Renal cortex interstitium (tissue), 15 donors: ENCODE measurements at places on chromosomes 13 and 19.

DNA sequence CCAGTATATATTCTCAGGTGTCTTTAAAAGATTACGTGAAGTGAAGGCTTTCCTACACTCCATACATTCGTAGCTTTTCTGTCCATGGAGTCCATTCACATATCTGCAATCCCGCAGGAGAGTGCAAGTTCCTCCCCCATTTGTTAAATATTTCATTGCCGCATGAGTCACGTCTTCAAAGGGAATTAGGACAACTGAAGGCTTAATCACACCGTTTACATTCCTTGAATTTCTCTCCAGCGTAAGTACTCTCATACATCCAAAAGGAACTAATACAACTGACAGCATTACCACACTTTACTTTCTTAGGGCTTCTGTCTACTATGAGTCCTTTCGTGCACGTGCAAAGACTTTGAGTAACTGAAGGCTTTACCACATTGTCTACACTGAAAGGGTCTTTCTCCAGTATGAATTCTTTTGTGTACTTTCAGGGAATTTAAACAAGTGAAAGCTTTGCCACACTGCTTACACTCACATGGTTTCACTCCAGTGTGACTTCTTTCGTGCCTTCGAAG, 29.0 kb upstream of the ZNF564 start:
- DNase-seq = no peak

DNA sequence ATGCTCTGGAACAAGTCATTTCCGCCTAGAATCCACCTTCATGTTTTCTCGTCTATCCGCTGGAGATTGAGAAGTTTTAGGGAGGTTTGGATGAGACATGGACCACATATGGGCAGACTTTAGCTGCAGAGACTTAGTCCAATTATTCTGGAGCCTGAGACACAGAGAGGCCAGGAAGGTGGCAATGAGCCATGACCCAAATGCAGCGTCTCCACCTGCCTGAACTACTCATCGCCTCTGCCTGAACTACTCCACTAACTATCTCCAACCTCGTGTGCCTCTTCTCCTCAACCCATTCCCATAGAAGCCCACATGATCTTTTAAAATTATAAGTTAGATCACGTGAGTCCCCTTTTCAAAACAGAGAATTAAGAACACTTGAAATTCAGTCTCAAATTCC, 5.6 kb downstream of the PLEKHA4 start:
- DNase-seq = no peak

- no peak for DNase-seq
Observed at GRCh38 chr13:71576571-71576970, 290.4 kb downstream of the DACH1 start.

DNA sequence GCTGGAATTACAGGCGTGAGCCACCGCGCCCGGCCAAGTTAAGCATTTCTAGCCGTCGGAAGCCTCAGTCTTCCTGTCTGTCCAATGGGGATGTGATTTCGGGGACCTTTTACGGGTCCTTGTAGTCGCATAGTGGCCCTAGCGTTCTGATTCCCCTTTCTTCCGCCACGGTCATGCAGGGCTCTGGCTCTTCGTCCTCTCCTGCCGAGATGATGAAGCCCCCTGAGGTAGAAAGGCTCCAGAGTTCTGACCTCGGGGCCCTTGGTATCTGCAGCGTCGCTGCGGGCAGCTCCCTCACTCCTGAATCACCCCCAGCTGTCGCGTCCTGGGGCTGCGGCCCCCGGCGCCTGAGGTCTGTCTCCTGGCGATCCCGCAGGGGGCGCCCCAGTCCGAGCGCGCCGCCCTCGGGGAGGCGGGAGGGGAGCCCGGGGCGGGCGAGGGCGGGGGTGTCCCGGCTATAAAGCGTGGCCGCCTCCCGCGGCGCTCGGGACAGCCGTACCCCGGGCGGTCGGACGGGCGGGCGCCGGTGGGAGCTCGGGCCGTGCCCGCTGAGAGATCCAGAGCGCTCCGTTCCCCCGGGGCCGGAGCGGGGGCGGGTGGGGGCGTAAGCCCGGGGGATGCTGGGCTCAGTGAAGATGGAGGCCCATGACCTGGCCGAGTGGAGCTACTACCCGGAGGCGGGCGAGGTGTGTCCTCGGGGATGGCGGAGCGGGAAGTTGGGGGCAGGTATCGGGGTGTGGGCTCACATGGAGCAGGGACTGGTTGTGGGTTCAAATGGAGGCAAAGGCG, at the start of gene FOXA3:
Gene FOXA3, plus strand, starts transcription at position 487 of the 789 bp plus-strand sequence. Its CDS starts 131 bp downstream, at position 618.
- DNase-seq = no peak

DNA sequence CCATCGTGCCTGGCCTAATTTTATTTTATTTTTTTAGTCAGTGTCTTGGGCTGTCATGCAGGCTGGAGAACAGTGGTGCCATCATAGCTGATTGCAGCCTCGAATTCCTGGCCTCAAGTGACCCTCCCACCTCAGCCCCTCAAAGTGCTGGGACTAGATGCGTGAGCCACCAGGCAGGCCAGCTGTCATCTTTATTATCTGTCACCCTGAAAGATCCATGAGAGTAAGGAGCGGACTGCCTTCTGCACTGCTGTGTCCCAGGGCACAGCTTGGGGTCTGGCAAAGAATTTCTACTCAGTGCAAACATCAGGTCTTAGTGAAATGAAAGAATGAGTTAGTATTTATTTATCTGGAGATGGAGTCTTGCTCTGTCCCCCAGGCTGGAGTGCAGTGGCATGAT, 9.5 kb upstream of the TLE5 start:
- no peak for DNase-seq

DNA sequence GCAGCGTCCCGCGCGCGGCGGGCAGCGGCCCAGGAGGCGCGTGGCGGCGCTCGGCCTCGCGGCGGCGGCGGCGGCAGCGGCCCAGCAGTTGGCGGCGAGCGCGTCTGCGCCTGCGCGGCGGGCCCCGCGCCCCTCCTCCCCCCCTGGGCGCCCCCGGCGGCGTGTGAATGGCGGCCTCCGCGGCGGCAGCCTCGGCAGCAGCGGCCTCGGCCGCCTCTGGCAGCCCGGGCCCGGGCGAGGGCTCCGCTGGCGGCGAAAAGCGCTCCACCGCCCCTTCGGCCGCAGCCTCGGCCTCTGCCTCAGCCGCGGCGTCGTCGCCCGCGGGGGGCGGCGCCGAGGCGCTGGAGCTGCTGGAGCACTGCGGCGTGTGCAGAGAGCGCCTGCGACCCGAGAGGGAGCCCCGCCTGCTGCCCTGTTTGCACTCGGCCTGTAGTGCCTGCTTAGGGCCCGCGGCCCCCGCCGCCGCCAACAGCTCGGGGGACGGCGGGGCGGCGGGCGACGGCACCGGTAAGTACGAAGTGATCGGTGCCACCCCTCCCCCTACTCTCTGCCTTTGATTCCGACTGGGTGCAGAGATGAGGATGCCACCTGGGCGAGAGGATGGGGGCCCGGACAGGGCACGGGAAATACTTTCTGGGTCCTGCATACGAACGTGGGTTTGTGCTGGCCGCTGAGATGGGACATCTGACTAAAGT, 874 bp downstream of the TRIM28 start:
- DNase-seq = no peak

- DNase-seq = peak; percentile 95
Observed at GRCh38 chr19:3500429-3501101, at the start of gene DOHH. Gene DOHH (minus strand): TSS chr19:3500674. CDS start chr19:3496814, 3,860 bp downstream.

- DNase-seq = no peak
Observed at GRCh38 chr13:97027162-97027554, 32.9 kb upstream of the OXGR1 start.

GRCh38 chr19:18273561-18274218, 562 bp downstream of the IQCN start:
- no peak for DNase-seq

- no peak for DNase-seq
Observed at GRCh38 chr13:25232937-25233515, 54.3 kb downstream of the MTMR6 start.

DNA sequence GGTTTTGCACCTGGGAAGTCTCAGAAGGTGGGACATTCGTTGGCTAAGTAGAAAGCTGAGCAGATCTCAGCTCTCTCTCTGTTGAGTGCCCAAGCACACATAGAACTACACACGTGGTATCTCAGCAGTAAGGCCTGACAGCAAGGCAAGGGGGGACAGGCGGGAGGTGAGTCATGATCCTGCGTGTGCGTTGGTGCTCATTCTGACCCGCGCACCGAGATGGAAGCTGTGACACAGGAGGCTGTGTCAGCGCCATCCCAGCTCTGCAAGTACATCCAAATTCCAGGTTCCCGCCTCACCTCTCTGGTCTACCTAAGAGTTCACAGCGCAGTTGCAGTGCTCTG, 135.7 kb downstream of the USP12 start:
- DNase-seq = no peak

DNA sequence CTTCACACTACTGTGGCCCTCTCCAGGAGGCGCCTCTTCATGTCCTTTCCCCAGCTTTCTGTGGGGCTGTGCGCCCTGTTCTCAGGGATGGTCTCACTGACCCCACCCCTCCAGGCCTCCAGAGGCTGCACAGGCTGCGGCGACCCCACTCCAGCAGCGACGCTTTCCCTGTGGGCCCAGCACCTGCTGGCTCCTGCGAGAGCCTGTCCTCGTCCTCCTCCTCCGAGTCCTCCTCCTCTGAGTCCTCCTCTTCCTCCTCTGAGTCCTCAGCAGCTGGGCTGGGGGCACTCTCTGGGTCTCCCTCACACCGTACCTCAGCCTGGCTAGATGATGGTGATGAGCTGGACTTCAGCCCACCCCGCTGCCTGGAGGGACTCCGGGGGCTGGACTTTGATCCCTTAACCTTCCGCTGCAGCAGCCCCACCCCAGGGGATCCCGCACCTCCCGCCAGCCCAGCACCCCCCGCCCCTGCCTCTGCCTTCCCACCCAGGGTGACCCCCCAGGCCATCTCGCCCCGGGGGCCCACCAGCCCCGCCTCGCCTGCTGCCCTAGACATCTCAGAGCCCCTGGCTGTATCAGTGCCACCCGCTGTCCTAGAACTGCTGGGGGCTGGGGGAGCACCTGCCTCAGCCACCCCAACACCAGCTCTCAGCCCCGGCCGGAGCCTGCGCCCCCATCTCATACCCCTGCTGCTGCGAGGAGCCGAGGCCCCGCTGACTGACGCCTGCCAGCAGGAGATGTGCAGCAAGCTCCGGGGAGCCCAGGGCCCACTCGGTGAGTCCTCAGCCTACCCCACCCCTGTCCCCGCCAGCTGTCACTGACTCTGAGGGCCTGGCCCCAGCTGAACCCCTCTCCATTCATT, 11.2 kb downstream of the ARHGAP33 start:
- DNase-seq = no peak

DNA sequence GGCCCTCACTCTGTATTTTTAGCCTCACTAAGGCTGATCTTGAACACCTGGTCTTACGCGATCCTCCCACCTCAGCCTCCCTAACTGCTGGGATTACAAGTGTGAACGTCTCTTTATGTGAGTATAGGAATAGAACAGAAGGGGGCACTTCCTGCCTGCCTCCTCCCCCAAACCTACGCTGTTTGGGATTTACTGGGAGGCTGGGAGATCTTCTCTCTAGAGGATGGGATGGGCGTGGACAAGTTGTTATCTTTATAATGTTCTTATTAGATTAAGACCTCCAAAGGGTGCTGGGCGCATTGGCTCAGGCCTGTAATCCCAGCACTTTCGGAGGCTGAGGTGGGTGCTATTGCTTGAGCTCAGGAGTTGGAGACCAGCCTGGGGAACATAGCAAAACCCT, 2.9 kb upstream of the CSNK1G2 start:
- no peak for DNase-seq

GRCh38 chr13:67299751-67300150, 69.6 kb upstream of the PCDH9 start:
- DNase-seq = no peak

- no peak for DNase-seq
Observed at GRCh38 chr19:3324405-3324856, 42.0 kb upstream of the NFIC start.

DNA sequence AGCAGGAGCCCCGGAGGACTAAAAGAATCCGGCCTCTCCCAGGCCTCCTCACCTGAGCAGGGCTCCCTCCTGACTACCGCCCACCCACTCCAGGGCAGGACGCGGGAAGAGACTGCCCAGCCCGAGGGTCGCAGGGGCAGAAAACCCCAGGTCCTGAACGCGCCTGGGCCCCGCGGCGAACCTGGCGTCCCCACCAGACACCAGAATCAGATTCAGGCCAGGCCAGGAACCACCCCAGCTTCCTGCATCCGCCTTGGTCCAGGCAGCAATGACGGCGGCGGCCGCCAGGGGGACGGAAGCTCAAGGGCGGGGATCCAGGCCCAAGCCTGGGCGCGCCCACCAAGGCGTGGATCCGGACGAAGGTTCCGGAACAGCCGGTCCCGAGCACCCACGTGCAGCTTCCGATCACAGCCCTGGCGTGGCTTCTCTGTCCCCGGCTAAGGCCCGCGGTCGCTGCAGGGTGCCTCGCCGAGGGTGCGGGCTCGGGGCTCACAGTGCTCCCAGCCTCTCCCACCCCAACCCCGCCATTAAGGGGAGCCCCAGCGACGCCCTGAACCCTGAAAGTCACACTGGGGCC, 3.6 kb downstream of the LGALS7 start:
- DNase-seq = peak; percentile 77

DNA sequence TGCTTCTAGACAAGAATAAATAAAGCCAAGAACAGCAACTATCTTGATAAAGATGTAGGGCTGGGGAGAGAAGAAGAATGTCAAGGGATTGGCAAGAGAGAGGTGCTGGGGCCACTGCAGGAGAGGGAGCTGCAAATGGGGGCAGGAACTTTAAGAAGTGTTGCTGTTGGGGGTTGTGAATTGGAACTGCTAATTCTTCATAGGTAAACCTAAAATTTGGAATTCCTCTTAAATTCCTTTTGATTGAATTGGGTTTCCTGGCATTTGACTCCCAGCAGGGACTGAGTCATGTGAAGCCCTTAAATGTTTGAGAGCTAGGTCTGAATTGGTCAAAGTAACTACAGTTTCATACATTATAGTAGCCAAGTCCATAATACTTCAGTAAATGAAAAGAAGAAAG, 305.6 kb upstream of the TMTC4 start:
- no peak for DNase-seq

GRCh38 chr13:112172017-112172416, 105.1 kb downstream of the SOX1 start:
- no peak for DNase-seq

GRCh38 chr19:17475541-17476115, 5.3 kb downstream of the SLC27A1 start:
- no peak for DNase-seq

GRCh38 chr19:35556025-35556590, 7.3 kb downstream of the ATP4A start:
- DNase-seq = no peak

GRCh38 chr19:10431943-10432735, 11.8 kb downstream of the PDE4A start:
- no peak for DNase-seq

- DNase-seq = no peak
Observed at GRCh38 chr19:16327911-16328823, 3.5 kb downstream of the KLF2 start.

DNA sequence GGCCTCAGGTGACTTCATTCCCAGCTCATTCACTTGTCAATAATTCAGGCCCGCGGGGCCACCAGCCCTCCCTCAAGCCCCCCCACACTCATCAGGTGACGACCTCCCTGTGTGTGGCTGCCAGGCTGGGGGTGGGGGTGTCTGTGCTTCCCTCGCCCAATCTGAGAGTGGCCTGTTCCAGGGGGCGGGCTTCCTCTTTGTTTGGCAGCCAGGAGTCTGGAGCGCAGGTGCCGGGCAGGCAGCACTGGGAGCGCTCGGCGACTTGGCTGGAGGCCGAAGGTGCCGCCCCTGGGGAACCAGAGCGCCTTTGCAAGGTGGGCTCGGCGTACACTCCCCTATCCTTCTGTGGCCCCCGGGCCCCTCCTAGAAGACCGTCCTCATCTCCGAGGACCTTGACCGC, 5.4 kb upstream of the ZNF98 start:
- no peak for DNase-seq

GRCh38 chr13:52356327-52356726, 49.6 kb downstream of the THSD1 start:
- DNase-seq = no peak

- no peak for DNase-seq
Observed at GRCh38 chr13:93851236-93851635, 624.6 kb downstream of the GPC6 start.
